Stimulated activated CD8-positive, alpha-beta memory T cell treated with anti-CD3 and anti-CD28 coated beads, Interleukin-12 subunit alpha, Interleukin-12 subunit beta, amount 100 ng/mL, for 4 hours (primary cell): ENCODE measurements at places on chromosomes 12 and 14.

GRCh38 chr14:51236314-51236713 is 3.7 kb upstream of the TMX1 start:
- DNase-seq: no peak

GRCh38 chr14:95302667-95303506 is 16.8 kb downstream of the CLMN start:
- no peak for DNase-seq

DNA sequence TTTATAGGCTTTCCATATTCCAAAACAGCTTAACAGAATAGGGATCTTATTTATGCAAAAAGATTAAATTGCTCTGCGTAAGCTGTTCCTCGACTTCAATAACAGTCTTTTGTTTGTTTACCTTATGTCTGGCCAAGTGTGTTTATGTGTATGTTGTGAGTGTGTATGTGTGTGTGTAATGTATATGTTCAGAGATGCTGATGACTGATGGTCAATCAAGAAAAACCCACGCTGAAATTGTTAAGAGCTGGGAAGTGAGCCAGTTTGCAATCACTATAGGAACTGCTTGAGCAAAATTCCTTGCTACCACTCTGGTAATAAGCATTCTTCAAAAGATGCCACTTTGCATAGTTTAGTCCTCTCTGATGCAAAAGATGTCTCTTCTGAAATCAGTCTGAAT is 59.6 kb downstream of the PRKD1 start:
- DNase-seq: no peak

DNA sequence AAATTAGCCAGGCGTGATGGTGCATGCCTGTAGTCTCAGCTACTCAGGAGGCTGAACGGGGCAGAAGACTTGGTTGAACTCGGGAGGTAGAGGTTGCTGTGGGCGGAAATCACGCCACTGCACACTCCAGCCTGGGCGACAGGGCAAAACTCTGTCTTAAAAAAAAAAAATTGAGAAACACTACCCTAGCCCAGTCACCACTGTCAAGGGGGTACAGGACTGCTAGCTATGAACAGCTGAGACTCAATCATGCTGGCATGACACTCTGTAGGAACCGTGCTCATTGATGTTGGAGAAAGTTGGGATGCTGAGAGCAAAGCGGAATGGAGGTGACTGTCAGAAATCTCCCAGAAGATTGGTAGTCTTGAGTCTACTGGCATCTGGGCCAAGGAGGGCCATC is 58.2 kb upstream of the STON2 start:
- no peak for DNase-seq

GRCh38 chr12:123085066-123085465 is 65.8 kb downstream of the PITPNM2 start:
- no peak for DNase-seq

DNA sequence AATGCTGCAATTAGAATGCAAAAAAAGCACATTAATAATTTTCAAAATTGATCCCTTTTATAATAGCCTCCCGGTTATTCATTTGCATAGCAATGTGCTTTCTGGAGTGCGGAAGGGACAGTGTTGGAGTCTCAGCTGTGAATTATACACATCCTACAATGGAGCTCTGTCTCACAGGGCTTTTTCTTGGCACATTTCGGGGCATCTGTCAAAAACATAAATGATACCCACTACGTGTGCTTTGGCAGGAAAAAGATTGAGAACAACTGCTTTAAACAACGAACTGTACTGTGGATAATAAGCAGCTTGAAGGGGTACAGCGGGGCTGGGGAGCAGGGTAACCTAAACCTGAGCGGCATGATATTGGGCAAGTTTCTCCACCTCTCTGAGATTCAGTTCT is 123.1 kb downstream of the PAH start:
- no peak for DNase-seq

- DNase-seq: no peak
These were observed 11.5 kb downstream of the ALG10 start for GRCh38 chr12:34033628-34034296.
